Memory B cell (primary cell): ENCODE measurements at places on chromosomes 13 and 19.

GRCh38 chr13:114325729-114326128 lies 11.4 kb downstream of the CHAMP1 start:
- peaks cover 30% of the 10 kb centered on the region for H3K36me3 ChIP-seq
- H3K27me3 ChIP-seq, result no peaks in the 10 kb centered on the region
- DNase-seq, result no peak
- no peak overlapping the region for H3K4me3 ChIP-seq
- peak overlapping the region; percentile 85 for H3K27ac ChIP-seq

- H3K4me1 ChIP-seq, result peaks cover 18% of the 10 kb centered on the region
- H3K27me3 ChIP-seq, result no peaks in the 10 kb centered on the region
- H3K27ac ChIP-seq, result peak overlapping the region; percentile 8
- DNase-seq, result no peak
- H3K4me3 ChIP-seq, result no peak overlapping the region
- H3K36me3 ChIP-seq, result peaks cover 2% of the 10 kb centered on the region
Observed at GRCh38 chr19:15447057-15447456, 2.7 kb downstream of the WIZ start.

GRCh38 chr19:49690079-49690655 lies 749 bp upstream of the CPT1C start:
- peaks cover 17% of the 10 kb centered on the region for H3K4me1 ChIP-seq
- no peak for DNase-seq
- H3K36me3 ChIP-seq, result peaks cover 15% of the 10 kb centered on the region
- peaks cover 14% of the 10 kb centered on the region for H3K27me3 ChIP-seq

DNA sequence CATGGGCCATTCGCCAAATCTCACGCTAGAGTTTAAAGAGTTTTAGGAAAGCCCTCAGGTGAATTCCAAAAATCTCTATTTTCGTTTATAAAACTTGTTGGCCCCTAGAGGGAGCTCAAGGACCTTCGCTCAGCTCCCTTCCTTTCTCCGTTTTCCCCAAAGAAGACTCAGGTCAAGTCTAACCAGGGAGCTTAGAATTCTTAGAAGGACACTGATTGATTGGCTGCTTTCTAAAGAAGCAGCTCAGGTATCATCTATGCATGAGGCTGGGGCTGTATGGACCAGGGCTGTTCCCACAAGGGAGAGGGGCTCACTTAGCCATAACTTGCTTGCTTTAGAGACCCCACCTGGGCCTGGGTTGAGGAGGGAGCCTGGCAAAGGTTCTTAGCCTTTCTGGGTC lies 20.5 kb downstream of the DZIP1 start:
- DNase-seq, result no peak
- peaks cover 2% of the 10 kb centered on the region for H3K27me3 ChIP-seq
- no peaks in the 10 kb centered on the region for H3K36me3 ChIP-seq
- no peak overlapping the region for H3K27ac ChIP-seq

DNA sequence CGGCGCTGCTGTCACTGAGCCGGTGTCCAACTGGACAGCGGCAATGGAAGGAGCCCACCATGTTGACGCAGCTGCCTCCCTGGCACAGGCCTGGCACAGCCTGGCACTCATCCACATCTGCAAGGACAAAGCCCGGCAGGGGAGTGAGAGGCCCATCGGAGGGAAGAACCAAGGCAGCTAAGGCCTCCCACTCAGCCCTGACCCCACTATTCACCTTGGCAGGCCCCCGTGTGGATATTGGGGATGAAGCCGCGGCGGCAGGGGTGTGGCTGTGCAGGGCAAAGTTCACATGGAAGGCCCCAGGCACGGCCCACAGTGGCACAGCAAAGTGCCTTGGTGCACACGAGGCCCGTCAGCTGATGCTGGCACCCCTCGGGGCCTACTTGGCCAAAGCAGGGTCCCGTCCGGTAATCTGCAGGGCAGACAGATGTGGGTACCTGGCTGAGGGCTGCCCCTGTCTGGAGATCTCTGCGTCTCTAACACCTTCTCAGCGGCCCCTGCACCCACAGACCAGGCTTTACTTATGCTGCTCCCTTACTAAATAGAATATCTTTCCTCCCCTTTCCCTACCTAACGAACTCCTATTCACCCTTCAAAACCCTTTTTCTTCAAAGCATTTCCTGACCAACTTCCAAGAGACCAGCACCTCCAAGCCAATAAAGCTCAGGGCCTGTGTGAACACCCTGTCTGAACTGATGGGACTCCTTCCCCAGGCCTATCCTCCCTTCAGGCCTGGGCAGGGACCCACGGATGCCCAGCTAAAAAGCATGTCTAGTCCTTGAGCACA lies 7.5 kb downstream of the FBN3 start:
- peaks cover 20% of the 10 kb centered on the region for H3K27me3 ChIP-seq
- no peak overlapping the region for H3K27ac ChIP-seq
- no peak overlapping the region for H3K4me3 ChIP-seq
- no peak for DNase-seq
- H3K36me3 ChIP-seq, result no peaks in the 10 kb centered on the region

GRCh38 chr13:34360702-34361101 lies 542.8 kb downstream of the RFC3 start:
- no peaks in the 10 kb centered on the region for H3K4me1 ChIP-seq
- no peak overlapping the region for H3K27ac ChIP-seq
- no peak overlapping the region for H3K4me3 ChIP-seq
- no peaks in the 10 kb centered on the region for H3K36me3 ChIP-seq

- no peaks in the 10 kb centered on the region for H3K4me1 ChIP-seq
- H3K27ac ChIP-seq, result no peak overlapping the region
- no peaks in the 10 kb centered on the region for H3K36me3 ChIP-seq
- no peak for DNase-seq
- H3K27me3 ChIP-seq, result no peaks in the 10 kb centered on the region
Observed at GRCh38 chr13:35549481-35549880, 73.0 kb upstream of the MAB21L1 start.

GRCh38 chr19:3335431-3336350 lies 30.7 kb upstream of the NFIC start:
- no peak overlapping the region for H3K4me3 ChIP-seq
- H3K27ac ChIP-seq, result no peak overlapping the region
- H3K4me1 ChIP-seq, result peaks cover 5% of the 10 kb centered on the region
- no peaks in the 10 kb centered on the region for H3K36me3 ChIP-seq
- DNase-seq, result no peak

GRCh38 chr13:72643311-72643989 lies 84.0 kb downstream of the MZT1 start:
- no peaks in the 10 kb centered on the region for H3K4me1 ChIP-seq

DNA sequence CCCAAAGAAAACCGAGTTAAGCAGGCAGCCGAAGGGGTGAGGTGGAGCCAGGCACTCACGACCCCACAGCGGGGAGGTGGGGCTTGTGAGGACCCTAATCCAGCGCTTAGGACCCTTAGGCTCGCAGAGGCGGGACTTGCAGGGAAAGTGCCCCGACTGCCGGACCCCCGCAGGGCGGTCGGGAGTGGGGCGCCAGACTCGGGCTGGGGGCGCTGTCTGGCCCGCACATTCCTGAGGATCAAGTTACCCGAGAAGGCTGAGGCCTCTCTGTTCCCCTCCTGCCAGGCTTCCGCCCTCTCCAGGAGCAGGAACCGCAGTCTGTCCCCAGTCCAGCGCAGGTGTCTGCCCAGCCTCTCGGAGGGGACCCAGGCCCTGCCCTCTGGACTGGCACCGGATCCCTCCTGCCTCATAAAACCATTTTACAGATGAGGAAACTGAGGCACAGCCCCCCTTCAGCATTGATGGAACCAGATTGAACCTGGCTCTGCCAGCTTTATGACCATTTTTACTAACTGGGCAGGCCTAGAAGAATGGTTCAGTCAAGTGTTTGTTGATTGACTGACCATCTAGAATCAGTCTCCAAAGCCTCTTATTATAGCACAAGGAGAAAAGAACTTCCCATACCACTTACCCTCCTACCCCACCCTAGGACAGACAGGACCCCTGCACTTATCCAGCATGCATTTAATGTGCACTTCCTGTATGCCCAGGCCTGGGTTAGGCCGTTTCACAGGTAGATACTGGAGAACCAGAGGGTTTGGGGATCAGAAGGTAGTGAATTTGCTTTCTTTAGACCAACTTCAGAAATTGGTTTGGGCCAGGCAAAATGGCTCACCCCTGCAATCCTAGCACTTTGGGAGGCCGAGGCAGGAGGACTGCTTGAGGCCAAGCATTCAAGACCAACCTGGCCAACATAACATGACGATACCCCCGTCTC lies 6.7 kb upstream of the JUND start:
- no peaks in the 10 kb centered on the region for H3K27me3 ChIP-seq
- H3K36me3 ChIP-seq, result no peaks in the 10 kb centered on the region
- H3K4me3 ChIP-seq, result no peak overlapping the region
- H3K4me1 ChIP-seq, result peaks cover 39% of the 10 kb centered on the region
- H3K27ac ChIP-seq, result no peak overlapping the region

DNA sequence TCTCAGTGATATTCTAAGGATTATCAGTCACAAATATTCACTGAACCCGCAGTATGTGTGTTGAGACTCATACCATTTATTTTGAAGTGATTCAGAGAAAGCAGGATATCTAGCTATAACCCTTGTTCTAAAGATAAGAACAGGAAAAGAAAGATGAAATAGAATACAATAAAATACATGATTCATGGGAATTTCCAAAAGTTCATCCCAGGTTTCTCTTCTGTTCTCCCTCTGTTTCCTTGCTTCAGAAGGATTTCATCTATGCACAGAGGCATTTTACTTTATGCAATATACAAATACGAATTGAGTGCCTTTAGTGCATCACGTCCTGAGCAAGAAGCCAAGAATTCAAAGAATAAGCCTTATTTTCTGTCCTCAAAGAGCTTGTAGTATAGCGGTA lies 274.4 kb upstream of the GPC6 start:
- H3K4me3 ChIP-seq, result no peak overlapping the region
- H3K27ac ChIP-seq, result no peak overlapping the region
- H3K36me3 ChIP-seq, result no peaks in the 10 kb centered on the region
- DNase-seq, result no peak
- no peaks in the 10 kb centered on the region for H3K27me3 ChIP-seq

GRCh38 chr19:55673465-55673864 lies 1.6 kb upstream of the EPN1 start:
- no peak overlapping the region for H3K4me3 ChIP-seq
- H3K36me3 ChIP-seq, result peaks cover 13% of the 10 kb centered on the region
- no peaks in the 10 kb centered on the region for H3K27me3 ChIP-seq
- peak overlapping the region; percentile 80 for H3K27ac ChIP-seq
- H3K4me1 ChIP-seq, result peaks cover 49% of the 10 kb centered on the region

DNA sequence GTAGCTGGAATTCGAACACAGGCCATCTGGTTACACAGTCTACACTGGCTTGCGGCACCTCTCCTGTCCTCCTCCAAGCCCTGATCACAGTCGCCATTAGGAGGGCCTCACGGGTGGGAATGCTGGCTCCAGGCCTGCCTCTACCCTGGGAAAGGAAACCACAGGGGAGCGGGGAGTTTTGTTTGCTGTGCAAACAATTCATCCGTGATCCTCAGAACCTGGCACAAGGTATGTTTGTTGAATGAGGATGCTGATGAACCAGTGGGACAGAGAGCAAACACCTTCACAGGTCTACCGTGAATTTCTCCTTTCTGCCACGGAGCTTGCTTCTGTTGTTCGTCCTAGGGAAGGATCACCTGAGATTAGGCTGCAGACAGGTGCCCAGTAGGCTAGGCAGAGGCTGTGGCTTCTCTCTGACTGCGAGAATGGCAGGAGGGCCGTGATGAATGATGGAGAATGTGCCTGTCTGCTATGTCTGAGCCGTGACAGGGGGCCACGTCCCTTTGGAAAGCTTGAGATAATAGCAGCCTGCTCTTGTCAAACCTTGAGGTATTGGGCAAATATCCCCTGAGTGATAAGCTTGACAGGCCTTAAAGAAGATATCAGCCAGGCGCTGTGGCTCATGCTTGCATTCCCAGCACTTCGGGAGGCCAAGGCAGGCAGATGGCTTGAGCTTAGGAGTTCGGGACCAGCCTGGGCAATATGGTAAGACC lies 36.7 kb downstream of the PIN1 start:
- no peaks in the 10 kb centered on the region for H3K36me3 ChIP-seq
- no peaks in the 10 kb centered on the region for H3K4me1 ChIP-seq
- peaks cover 10% of the 10 kb centered on the region for H3K27me3 ChIP-seq
- no peak for DNase-seq
- H3K4me3 ChIP-seq, result no peak overlapping the region
- no peak overlapping the region for H3K27ac ChIP-seq

- H3K4me3 ChIP-seq, result no peak overlapping the region
- DNase-seq, result no peak
- no peaks in the 10 kb centered on the region for H3K36me3 ChIP-seq
- peaks cover 7% of the 10 kb centered on the region for H3K4me1 ChIP-seq
- peaks cover 7% of the 10 kb centered on the region for H3K27me3 ChIP-seq
Observed at GRCh38 chr19:18596752-18597157, 8.2 kb downstream of the REX1BD start.

GRCh38 chr13:59856281-59856810 lies 307.4 kb downstream of the DIAPH3 start:
- DNase-seq, result no peak
- no peaks in the 10 kb centered on the region for H3K27me3 ChIP-seq
- H3K4me1 ChIP-seq, result no peaks in the 10 kb centered on the region
- no peak overlapping the region for H3K27ac ChIP-seq
- H3K36me3 ChIP-seq, result no peaks in the 10 kb centered on the region

GRCh38 chr19:41646589-41647204 lies 19.8 kb upstream of the CEACAM4 start:
- peaks cover 27% of the 10 kb centered on the region for H3K27me3 ChIP-seq
- no peak overlapping the region for H3K27ac ChIP-seq
- peaks cover 3% of the 10 kb centered on the region for H3K4me1 ChIP-seq
- no peak overlapping the region for H3K4me3 ChIP-seq
- no peaks in the 10 kb centered on the region for H3K36me3 ChIP-seq

- no peaks in the 10 kb centered on the region for H3K27me3 ChIP-seq
- no peak overlapping the region for H3K4me3 ChIP-seq
- DNase-seq, result no peak
- H3K27ac ChIP-seq, result no peak overlapping the region
- no peaks in the 10 kb centered on the region for H3K36me3 ChIP-seq
- no peaks in the 10 kb centered on the region for H3K4me1 ChIP-seq
Observed at GRCh38 chr13:72286421-72286820, 419.4 kb upstream of the DACH1 start.

DNA sequence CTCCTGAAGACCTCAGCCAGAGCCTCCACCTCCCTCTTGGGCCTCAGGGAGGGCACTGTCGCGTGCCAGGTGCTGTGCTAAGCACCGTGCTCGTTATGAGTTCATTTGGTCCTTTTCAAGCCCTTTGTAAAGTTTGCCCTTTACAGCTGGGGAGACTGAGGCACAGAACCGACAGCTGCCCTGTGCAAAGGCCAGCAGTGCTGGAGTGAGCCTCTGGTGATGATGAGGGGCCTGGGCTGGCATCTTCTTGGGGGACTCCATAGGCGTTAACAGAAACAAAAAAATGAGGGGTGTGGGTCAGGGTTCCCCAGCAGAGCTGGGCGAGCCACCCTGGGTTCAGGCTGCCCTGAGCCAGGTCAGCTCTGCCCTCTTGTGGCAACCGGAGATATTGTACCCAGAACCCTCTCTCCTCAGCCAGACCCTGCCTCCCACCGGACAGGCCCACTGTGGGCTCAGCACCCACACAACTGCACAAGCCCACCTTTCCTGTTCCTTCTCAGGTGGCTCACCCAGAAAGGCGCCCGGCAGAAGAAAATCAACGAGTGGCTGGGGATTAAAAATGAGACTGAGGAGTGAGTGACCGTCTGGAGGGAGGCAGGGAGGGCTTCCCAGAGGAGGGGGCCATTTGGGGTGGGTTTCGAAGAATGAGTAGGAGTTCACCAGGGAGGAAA lies 5.5 kb upstream of the IFI30 start:
- DNase-seq, result peak; percentile 63
- peaks cover 15% of the 10 kb centered on the region for H3K36me3 ChIP-seq
- H3K27ac ChIP-seq, result peak overlapping the region; percentile 99
- H3K27me3 ChIP-seq, result no peaks in the 10 kb centered on the region

- H3K27ac ChIP-seq, result no peak overlapping the region
- peaks cover 22% of the 10 kb centered on the region for H3K27me3 ChIP-seq
Observed at GRCh38 chr13:106602178-106602577, 34.2 kb upstream of the ARGLU1 start.
